ENCODE measurements at places on chromosomes 7 and 10.
A peak's percentile ranks its signal among the peaks of the same experiment; 100 is the strongest.

GRCh38 chr10:94239696-94240095 is 123.0 kb downstream of the NOC3L start:
- no peak for DNase-seq

DNA sequence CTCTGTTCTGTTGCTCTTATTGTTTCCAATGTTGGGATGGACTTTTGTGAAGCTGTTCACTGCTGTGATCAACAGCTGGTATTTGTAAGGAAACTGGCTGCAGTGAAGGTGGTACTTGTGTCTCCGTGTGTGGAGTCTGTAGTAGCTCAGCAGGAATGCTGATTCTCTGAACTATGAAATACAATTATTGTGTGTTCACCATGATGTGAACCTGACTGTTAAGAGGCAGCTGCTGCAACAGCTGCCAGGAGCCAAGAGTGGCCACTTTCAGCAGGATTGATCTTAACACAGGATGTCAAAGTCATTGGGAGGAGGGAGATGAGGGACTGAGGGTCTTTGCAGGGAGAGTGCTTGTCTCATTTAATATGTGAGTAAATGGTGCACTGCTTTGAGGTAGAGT is 13.9 kb downstream of the VSTM2A start:
- DNase-seq = no peak

GRCh38 chr10:26441491-26442214 is 3.5 kb downstream of the APBB1IP start:
- DNase-seq = no peak

DNA sequence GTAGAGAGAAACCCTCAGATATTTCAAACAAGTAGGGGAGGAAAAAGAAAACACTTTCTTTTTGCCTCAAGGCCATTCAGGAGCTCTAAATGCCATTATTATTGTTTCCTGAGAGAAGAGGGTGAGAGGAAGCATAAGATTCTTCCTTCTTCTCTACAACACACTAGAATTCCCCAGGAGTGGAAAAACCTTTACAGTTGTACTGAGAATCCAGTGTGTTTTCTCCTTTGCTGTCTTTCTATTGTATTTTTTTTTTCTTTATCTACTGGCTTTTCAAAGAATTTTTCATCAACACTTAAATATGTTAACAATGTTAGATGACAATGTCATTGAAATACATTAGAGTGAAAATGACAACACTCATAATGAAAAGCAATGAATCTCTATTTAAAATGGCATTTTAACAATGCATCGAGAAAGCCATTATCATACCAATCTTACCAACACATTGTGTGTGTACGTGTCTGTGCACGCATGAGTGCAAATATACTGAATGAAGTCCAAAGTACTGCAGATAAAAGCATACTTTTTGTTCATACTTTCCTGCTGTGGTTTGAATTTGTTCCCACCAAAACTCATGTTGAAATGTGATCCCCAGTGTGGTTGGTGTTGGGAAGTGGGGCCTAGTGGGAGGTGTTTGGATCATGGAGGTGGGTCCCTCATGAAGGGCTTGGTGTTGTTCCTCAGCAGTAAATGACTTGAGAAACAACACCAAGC is 24.2 kb upstream of the MACC1 start:
- DNase-seq = no peak

DNA sequence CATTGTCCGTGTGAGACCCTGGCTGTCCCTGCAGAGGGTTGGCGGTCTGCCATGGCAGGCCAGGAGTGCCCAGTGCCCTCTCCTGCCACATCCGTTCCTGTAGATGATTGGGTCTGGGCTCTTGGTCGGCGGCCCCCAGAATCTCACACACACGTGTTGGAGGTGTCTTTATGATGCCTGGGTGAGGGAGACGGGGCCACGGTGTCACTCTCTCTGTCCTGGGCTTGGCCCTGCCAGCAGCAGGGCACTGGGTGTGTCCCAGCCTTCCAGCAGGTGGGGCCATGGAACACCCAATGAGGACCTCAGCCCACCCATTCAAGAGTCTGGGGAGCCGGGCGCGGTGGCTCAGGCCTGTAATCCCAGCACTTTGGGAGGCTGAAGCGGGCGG is 30.2 kb downstream of the UNC5B start:
- no peak for DNase-seq

GRCh38 chr7:157737151-157738065 is 400.6 kb downstream of the DNAJB6 start:
- DNase-seq = no peak

GRCh38 chr10:2212244-2212834 is 475.0 kb upstream of the ADARB2 start:
- DNase-seq = peak; percentile 40

DNA sequence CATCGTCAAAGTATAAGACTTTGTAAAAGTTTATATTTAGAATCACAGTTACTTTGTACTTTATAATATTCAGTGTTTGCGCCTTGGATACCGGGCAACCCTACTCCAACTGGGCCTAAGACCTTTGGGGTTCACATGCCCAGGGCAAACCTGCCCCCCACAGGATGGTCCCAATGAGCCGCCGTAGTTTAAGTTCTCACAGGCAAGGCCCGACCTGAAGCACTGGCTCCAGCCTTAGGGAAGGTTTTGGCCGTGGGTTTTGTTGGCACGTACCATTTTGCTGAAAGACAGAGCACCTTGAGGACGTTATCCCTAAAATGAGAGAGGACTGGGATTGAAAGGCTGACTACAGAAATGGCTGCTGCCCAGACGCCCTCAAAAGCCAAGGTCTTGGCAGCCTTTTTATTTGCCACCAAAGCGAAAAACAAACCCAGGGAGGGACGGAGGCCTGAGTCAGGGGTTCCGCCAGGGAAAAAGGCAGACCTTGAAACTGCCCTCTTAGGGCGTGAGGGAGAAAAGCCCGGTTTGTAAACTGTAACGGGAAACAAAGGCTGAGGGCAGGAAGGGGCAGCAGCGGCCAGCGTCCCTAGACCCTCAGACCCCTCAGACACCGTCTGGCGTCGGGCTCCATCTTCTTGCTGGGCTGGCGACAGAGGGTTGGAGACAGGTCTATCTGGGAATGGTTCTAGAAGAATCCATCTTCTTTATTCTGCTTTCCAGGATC is at the start of gene CCDC172:
CCDC172 (plus strand) TSS at position 222 of the 724 bp plus-strand sequence. CDS start 564 bp downstream, outside the sequence.
- no peak for DNase-seq

DNA sequence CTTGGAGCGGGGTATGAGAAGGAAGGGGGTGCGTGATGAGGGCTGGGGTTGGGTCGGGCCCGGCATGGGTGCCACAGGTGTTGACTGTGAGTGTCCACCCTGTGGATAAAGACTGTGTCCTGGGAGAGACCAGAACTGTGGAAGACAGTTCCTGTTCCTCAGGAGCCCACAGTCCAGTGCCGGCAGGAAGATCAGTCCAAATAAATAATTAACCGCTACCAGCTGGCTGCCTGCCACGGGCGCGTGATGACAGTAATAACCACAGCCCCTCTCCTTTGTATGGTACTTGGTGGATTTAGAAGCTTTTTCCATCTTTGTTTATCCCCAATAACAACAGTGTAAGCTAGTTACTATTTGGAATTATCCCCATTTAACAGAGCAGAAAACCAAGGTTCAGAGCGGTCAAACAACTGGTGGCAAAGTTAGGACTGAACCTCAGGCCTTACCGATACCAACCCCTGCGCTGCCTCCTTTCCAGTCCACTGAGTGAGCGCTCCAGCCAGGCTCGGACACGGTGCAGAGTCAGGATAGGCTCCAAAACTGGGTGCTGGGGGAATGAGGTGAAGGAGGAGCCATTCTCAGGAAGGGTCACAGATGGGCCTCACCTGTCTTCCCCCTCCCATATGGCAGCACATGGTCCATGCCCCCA is 5.1 kb downstream of the ZMIZ1 start:
- no peak for DNase-seq

DNA sequence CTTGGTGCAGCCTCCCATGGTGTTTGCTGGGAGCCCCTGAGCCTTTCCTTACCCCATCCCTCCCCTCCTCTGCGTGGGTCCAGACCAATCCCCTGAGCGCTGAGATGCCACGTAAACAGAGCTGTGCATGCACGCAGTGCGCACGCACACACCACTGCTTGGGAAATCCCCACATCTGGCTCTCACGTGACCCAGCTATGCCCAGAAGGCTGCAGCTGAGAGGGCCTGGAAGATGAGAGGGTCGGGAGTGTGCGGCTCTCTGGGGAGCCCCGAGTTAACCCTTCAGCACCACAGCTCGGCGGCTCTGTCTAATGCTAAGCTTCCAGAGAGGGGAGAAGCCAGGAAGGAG is 177.2 kb downstream of the SH3PXD2A start:
- DNase-seq = no peak

GRCh38 chr7:37916017-37916672 is 472 bp downstream of the SFRP4 start:
- no peak for DNase-seq

DNA sequence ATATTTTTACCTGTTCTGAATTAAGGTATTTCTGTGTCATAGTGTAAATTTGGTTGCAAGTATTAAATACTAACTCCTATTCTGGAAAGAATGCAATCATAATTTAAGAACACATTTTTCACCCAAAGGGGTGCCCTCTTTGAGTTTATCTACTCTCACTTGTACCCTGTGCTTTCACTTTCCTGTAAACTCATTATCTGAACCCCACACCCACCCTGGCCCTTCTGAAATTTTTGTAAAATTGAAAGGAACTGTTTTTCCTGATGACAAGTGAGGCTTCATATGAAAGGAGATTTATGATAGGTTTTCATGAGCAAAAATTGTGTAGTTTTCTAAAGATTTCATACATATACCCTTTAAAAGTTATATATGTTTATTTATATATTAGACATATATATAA is 134.5 kb downstream of the WNT2 start:
- no peak for DNase-seq

DNA sequence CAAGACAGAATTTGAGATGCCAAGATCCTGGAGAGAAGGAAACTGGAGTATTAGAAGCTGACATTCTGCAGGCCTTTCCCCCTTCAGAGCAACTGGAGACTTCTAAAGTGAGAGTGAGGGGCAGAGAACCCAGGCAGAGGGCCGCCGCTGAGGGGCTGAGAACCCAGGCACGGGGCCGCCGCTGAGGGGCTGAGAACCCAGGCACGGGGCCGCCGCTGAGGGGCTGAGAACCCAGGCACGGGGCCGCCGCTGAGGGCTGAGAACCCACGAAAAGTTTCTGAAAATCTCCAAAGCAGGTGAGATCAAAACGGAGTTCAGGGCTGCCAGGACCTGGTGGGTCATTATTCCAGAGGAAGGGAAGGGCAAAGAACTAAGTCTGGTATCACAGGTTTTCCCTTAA is 126.2 kb downstream of the DLG5 start:
- no peak for DNase-seq

GRCh38 chr10:64103750-64104470 is 582.7 kb downstream of the REEP3 start:
- no peak for DNase-seq

DNA sequence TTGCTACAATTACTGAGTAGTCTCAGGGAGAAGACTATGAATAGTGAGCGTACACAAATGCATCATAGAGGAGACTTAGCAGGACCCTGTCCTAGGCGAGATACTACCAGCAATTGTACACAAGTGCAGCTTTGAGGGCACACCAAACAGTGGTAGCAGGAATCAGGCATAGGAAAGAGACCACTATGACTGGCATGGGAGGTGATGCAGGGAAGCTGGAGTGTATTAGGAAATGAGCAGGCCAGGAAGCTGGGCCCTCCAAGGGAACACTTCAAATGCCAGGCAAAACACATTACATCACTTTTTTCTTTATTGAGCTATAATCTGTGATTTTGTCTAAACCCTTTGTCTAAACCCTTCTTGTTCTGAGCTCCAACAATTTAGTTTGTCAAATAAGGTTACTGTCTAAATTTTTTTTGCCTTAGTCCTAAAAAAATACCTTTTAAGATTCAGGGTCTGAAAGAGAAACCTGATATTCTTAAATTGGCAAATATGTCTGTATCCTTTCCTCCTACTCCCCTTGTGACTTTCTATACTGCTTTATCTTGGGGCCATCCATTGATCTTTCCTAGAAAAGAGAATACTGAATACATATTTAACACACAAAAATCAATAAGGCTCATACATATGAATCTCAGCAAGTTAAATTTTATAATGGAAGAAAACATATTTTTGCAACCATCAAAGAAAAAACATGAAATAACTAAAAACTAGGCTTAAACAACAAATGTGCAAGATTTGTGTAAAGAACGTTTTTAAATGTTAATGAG is 193.8 kb upstream of the PHYHIPL start:
- no peak for DNase-seq

DNA sequence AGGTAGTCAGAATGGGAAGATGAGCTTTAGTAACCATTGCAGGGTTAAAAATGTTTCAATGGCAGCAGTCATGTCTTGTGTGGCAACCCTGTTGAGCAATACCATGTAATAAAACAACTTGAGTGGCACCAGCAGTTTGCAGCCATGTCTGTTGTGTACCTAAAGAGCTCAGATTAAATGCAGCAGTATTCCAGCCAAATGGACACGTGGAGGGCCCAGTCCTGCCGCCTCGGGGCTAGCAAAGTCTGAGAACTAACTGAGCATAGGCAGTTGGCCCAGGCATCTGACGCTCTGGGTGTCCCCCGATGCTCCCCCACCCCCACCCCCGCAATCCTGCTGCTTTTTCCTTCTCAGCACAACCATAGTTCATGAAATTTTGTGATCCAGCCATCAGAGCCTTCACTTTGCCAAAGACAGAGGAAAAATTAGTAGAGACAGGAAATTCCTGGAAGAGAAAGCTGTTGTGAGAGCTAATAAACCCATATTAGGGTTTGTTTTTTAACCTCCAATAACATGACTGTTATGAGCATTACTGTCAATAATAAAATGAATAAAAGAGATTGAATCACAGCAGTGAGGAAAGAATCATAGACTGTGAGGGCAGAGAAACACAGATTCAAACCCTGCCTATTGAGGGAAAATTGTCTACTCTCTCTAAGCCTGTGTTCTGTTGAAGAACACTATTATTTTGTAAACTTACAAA is 220.6 kb upstream of the RHOBTB1 start:
- DNase-seq = no peak

DNA sequence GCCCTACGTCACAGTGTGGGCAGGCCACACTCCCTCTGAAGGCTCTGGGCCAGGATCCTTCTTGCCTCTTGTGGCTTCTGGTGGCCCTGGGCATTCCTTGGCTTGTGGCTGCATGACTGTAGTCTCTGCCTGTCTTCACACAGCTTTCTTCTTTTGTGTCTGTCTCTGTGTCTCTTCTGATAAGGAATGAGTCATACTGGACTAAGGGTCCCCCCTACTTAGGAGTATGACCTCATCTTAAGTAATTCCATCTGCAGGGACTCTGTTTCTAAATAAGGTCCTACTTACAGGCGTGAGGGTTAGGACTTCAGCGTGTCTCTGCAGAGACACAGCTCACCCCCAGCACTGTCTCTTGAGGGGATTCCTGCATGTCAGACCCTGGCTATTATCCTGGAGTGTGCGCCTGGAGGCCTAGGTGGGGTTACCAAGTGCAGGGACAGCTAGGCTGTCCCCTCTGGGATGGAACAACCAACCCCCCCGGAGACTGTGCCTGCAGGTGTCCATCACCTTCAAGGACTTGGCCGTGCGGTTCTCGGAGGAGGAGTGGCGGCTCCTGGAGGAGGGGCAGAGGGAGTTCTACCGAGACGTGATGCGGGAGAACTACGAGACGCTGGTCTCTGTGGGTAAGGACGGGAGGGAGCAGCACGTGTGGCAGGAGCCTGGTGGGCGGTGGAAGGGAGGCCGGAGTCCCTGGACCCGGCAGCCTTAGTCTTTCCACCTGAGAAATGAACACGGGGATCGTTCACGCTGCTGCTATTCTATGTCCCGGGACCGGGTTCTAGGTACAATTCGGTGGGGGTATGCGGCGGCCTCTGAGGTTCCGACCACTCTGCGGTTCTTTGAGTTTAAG is 54.1 kb downstream of the ZNF467 start:
- no peak for DNase-seq

- no peak for DNase-seq
Measured at GRCh38 chr7:4204513-4205165, 477.5 kb upstream of the FOXK1 start.

GRCh38 chr7:91266067-91266688 is 1.9 kb downstream of the FZD1 start:
- DNase-seq = no peak
